D341Med (cell line): ENCODE measurements at places on chromosomes 4 and X.

DNA sequence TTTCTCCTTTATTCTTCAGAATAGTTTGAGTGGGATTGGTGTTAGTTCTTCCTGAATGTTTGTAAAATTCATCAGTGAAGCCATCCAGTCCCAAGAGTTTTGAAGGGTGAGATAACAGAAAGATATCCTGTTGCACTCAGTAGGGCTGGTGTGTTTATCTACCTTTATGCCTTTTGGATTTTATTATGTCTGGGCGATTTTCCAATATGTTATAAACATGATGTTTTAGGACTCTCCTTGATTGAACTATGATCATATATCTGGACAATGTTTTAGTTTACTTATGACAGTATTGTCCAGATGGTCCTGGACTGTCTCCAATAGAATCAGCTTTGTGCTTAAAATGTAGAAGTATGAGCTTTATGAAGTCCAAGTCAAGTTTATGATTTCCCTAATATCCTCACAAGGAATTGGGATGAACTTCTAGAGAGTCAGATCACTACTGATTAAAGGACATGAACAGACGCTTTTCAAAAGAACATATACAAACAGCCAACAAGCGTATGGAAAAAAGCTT is 77.6 kb upstream of the ITM2A start:
- DNase-seq: no peak

DNA sequence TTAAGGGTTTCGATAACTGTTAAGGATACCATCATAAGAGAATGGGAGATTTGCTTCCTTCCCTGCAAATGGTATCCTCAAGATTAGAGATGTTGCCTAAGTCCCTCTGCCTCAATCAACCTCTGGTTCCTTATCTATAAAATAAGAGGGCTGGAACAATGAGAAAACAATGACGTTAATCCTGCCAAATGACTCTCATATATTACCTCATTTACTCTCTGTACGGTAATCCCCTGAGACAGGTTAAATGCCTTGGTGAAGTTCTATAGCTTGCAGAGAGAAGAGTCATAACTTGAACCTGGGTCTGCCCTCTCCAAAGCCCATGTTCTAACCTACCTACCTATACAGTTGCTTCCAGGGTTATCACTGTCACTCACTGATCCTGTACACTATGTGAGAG is 100.2 kb upstream of the OTUD4 start:
- no peak for DNase-seq

DNA sequence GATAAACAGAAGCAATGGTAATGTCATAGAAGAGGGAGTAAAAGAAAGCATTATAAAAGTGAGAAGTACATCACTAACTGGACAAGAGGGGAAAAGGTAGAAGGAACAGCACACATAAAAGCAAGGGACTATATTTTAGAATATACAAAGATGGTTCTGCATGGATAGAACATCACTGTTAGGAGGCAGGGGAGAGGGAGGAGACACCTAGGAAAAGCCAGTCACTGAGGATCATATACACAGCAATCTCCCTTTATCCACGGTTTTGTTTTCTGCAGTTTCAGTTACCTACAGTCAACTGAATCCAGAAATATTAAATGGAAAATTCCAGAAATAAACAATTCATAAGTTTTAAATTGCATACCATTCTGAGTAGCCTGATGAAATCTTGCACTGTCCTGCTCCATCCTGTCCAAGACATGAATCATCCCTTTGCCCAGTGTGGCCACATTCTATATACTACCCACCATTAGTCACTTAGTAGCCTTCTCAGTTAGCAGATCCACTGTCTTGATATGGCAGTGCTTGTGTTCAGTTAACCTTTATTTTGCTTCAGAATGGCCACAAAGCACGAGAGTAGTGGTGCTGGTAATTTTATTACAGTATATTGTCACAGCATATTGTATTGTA is 74.2 kb downstream of the PPA2 start:
- no peak for DNase-seq

GRCh38 chr4:87865960-87866598 is 33.3 kb downstream of the MEPE start:
- no peak for DNase-seq

DNA sequence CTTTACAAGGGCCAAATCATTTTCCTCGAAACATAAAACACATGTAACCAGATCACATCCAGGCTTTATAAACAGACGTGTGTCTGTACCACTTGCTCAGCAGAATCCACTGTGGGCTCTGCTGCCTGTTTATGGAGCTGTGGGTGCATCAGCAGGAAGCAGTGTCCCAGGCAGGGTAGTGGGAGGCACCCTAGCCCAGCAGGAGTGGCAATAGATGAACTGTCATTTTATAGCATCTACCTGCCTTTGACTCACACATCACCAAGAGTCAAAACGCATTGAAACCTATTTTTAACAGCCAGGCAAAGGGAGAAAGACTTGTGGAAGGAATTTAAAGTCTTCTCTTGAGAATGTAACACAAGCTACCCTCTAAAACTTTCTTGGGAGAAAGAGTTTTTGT is 169.1 kb upstream of the TENM3 start:
- DNase-seq: no peak

- no peak for DNase-seq
Measured at GRCh38 chrX:154082396-154083125, 15.0 kb downstream of the MECP2 start.

GRCh38 chr4:121977251-121978171 is 25.7 kb upstream of the TRPC3 start:
- DNase-seq: no peak
